ENCODE measurements at places on chromosomes 7 and 10.

DNA sequence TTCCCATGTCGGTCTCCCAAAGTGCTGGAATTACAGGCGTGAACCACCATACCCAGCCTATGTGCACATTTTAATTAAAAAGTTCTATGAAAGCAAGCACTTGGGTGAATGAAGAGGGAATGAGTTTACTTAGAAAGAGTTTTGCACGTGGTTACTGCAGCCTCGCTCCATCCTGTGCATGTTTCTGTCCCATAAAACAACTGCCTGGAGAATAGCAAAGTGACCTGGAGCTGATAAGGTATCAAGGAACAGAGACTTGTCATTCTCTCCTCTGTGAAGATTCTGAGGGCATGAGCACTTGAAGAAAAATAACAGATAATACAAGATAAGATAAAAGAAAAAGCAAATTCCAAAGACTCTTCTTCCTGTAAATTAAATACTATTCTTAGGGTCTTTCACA, 112.2 kb upstream of the JCAD start:
- DNase-seq, result no peak

GRCh38 chr7:127245607-127246006, 7.1 kb downstream of the GRM8 start:
- DNase-seq, result no peak

DNA sequence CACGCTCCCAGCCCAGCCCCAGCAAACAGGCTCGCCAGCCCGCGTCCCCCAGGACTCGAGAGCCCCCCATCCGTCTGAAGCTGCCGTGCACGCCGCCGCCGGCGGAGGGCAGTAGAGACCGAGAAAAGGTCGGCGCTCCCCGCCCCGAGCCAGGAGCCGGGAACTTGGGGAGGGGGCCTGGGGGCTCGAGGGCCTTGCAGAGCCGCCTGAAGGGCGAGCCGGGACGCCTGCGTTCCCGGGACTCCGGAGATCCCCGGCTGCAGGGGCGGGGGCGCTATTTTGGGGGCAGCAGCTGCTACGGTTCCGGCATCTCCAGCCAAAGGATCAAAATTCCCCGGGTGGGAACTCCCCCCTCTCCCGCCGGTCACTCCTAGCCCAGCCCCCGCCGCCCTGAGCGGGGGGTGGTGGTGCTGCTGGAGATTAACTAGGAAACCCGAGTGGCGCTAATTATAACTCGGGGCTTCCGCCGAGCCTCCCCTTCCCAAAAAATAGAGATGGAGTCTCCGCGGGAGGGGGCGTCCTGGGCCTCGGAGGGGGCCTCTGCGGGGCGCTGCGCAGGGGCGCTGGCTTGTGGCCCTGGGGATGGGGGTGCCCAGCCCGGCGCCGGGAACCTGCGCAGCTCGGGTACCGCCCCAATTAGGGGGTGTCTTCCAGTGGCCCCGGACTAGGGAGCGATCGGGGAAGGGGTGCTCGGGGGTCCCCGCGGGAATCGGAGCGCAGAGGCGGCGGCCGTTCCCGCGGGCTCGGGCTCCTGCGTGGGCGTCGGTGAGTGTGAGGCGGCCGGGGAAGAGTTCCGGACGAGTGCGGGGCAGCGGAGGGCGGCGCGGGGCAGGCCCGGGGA, 608 bp downstream of the ACHE start:
- DNase-seq, result peak; percentile 92

GRCh38 chr7:55026867-55027490, 8.2 kb downstream of the EGFR start:
- no peak for DNase-seq

- DNase-seq, result no peak
Observed at GRCh38 chr10:23540401-23541030, 101.6 kb downstream of the OTUD1 start.

DNA sequence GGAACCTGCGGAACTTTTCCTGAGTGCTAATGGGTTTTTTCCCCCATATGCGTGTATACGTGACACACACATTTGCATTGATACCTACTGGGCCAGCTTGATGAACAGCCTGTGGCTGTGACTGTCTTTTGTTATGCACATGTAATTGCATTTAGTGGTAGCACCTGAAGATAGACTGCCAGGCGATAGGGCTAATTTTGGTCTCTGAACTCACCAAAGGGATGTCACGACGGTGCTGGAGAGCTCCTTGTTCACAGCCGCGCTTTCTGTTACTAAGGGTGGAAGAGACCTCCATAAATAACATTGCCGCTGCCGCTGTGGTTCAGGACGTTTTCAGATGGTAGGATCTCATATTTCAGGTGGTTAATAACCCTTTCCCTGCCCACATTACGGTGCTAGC, 133.2 kb downstream of the CAMK1D start:
- DNase-seq, result no peak

- DNase-seq, result no peak
Observed at GRCh38 chr10:61627266-61627665, 35.5 kb upstream of the CABCOCO1 start.

DNA sequence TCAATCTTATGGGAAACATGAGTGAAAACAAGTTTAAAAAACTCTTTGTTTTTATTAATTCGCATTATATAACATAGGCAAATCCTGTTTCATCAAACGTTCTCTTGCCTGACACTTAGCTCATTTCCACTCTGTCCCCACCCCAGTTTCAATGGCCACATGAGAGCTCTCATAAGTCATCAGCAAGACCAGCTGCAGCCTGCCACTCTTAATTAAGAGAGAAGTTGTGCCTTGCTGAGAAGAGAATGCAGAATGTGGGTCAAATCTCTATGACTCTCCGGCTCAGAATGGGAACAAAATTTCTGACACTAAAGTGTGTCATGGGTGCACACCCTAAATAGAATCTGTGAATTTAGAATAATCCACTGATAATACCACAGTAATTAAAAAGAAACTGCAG, 39.6 kb downstream of the ASAH2 start:
- no peak for DNase-seq

DNA sequence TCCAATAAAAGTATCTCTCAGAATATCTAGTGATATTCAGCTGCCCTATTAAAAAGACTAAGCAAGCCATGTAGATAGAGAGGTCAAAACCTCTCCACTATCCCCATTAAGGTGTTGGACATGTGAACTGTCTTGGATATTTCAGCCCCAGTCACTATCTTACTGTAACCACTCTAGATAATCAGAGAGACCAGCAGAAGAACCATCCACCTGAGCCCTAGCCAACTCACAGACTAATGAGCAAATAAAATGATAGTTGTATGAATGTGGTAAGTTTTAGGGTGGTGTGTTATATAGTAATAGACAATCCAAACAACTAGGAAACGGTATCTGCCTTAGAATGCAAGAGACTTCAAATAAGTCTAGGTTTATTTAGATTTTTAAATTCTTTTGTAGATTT, 268.6 kb upstream of the KLF14 start:
- no peak for DNase-seq

- peak; percentile 41 for DNase-seq
Observed at GRCh38 chr10:131155218-131155875, 156.2 kb downstream of the TCERG1L start.

DNA sequence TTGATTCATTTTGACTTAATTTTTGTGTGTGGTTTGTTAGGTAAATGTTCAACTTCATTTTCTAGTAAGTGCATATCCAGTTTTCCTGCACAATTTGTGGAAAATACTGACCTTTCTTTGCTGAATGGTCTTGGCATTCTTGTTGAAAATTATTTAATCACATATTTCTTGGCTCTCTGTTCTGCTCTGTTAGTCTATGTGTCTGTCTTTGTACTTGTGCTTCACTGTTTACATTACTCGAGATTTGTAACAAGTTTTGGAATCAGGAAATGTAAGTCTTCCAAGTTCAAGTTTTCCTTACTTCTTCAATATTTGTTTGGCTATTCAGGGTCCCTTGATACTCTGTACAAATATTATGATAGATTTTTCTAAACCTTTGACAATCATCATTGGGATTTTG, 838.2 kb upstream of the POM121L12 start:
- no peak for DNase-seq

DNA sequence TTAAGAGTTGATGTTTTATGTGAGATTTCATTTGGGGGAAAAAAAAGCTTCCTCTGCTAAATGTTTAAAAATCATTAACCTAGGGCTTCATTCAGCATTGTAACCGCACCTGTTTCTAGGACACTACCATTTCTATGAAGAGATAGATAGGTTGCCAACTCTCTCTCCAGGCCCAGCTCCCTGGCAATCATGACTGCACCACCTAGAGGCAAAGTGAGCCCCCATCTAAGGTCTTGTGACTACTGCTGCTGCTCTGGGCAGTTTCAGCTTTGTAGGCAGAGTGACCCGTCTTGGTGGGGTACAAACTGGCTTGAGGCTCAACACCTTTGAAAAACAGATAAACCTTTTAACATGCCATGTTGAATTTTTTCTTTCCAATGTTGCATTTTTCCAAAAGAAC, 27.3 kb upstream of the MRC1 start:
- DNase-seq, result no peak

- no peak for DNase-seq
Observed at GRCh38 chr7:46682836-46683624, 762.0 kb upstream of the IGFBP3 start.

DNA sequence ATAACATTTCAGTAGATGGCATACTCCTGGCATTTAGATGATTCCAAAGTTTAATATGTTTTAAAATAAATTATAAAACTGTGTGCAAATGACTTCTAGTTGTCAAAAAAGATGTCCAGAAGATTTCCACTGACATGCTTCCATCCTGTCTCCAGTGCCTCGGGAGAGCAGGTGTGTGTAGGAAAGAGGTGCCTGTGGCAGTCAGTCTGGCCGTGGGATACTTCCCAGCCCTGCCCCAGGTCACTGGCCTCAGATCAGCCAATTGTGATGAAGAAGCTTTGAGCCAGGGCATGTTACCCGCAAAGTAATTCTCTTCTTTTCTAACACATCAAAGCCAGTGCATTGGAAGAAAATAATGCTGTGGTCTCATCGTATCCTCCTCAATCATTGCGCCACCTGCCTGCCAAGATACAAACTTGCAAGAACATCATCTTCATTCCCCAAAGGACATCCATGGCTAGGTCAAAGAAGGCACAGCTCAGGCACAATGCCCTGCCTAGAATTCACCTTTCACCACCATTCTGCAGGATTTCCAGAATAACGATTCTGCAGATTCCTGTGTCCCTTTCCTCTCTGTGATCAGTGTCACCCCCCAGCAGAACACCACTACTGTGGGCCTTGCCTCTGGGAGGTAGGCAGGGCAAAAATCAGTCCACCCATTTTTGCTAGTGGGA, 6.3 kb upstream of the KCNMA1 start:
- DNase-seq, result peak; percentile 40

GRCh38 chr7:84187813-84188510, 6.6 kb downstream of the SEMA3A start:
- no peak for DNase-seq

DNA sequence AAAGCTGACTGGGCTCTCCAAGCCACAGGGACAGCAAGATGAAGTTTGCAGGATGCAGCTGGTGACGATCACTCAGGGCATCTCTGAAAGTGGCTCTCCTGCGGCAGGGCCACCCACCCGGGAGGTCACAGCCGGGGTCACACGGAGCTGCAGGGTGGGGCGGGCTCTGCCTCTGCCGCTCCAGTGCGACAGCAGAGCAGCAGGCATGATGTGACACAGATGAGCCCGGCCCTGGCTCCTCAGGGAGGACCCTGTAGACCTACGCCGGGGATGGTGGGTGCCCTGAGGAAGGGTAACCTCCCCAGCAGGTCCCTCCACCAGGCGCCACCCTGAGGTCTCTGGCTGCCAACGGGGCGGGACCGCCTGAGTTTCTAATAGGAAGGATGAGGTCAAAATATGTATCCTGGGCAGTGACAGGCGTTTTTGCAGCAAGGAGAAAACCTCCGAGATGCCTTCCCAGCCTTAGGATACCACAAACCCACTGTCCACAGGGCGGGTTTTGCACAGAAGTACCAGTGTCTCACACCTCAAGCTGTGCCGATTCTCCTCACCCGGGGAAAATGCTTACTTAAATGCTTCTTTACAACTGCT, 114.8 kb upstream of the DIP2C start:
- DNase-seq, result no peak

GRCh38 chr7:128168667-128169210, 72.3 kb upstream of the LEP start:
- DNase-seq, result peak; percentile 38

DNA sequence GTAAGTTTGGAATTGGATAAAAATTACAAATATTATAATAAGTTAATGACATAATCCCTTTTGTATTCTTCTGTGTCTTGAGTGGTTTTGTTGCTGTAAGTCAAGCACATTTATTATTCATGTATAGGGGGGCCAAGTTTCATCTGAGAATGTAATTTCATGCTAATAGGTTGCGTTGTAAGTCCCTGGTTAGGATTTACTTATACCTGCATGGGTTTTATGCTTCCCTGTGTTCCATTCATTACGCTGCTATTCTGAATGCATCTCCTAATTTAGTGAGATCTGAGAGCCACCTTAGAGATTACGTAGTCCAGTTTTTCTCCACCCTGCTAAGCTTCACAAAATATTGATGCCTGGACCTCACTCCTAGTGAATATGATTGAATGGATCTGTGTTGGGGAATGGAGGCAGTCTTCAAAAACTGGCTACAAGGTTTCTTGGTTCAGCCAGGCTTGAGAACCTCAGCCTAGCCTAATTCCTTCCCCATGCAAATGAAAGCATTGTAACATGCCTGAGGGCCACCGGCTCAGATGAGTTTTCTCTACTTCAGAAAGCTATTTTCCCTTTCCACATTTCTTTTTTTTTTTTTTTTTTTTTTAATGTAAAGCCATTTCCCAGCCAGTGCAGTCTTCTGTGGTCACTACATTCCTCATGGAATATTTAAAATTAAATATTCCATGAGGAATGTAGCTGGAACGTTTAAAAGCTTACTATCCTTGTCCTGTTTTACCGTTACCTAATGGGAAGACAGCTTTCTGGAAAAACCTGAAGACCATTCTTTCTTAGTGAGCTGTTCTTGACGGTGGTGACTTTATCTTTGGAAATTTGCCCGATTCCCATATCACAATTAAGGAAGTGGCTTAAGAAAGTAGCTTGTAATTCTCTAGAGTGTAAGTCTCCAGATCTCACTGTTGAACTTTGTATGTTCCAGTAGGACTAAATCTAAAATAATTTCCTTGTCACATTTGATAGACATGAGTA, 16.0 kb downstream of the PAPSS2 start:
- DNase-seq, result no peak

GRCh38 chr7:6294839-6295238, 22.4 kb upstream of the CYTH3 start:
- DNase-seq, result peak; percentile 28

GRCh38 chr7:2640846-2641316, 9.1 kb downstream of the TTYH3 start:
- DNase-seq, result no peak

Data from glutamatergic neuron (in vitro differentiated cells).